ENCODE measurements at places on chromosomes 1 and 21. TPM values are rescaled to one million over a fixed set of nuclear protein-coding genes. Genes with fewer than 3 reads are reported as not detected.

DNA sequence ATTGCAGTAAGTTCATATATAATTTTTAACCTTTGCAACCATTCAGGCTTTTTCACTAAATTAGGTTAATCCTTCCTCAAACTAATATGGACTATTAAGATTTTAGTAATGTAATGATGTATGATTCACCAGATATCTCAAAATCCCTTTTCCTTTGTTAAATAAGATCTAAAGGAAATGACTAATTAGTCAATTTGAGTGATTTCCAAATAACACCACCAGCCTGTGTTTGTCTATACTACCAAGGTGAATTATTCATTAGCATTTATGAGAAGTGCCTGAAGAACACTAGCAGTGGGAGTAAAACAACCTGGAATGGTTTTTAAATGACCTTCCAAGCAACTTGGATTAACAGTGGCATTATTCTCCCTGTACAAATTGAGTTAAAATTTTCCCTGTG, 670.6 kb upstream of the PKN2 start:
- DNase-seq = no peak
- no peak overlapping the region for H3K4me3 ChIP-seq
- H3K4me1 ChIP-seq = no peaks in the 10 kb centered on the region
- no peak overlapping the region for H3K27ac ChIP-seq
- H3K27me3 ChIP-seq = peaks cover 4% of the 10 kb centered on the region

DNA sequence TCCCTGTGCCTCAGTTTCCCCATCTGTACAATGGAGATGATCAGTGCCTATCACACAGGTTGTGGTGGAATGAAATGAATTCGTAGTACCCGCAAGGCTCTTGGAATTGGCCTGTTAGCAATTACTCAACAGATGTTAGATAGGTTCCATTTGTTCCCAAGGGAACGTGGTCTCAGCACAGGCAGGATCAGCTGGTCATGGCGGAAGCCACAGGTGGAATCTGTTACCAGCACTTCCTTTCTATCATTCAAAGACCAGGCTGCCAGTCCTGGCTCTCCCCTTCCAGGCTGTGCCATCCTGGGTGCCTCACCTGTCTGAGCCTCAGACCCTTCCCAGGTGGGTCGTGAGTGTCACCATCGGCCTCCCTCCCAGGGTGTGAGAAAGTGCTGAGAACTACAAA, 61.5 kb downstream of the FBXO2 start:
- peaks cover 18% of the 10 kb centered on the region for H3K27me3 ChIP-seq
- no peak overlapping the region for H3K27ac ChIP-seq
- no peaks in the 10 kb centered on the region for H3K36me3 ChIP-seq
- no peak overlapping the region for H3K4me3 ChIP-seq

GRCh38 chr21:33199100-33199464, 30.7 kb upstream of the IFNAR2 start:
- H3K4me3 ChIP-seq = no peak overlapping the region
- no peaks in the 10 kb centered on the region for H3K27me3 ChIP-seq
- H3K36me3 ChIP-seq = no peaks in the 10 kb centered on the region
- no peak overlapping the region for H3K27ac ChIP-seq
- H3K4me1 ChIP-seq = peaks cover 20% of the 10 kb centered on the region
- no peak for DNase-seq

GRCh38 chr1:3948344-3948743, 48.3 kb upstream of the C1orf174 start:
- no peaks in the 10 kb centered on the region for H3K36me3 ChIP-seq
- H3K4me1 ChIP-seq = no peaks in the 10 kb centered on the region
- peaks cover 23% of the 10 kb centered on the region for H3K27me3 ChIP-seq
- H3K27ac ChIP-seq = no peak overlapping the region
- no peak overlapping the region for H3K4me3 ChIP-seq

DNA sequence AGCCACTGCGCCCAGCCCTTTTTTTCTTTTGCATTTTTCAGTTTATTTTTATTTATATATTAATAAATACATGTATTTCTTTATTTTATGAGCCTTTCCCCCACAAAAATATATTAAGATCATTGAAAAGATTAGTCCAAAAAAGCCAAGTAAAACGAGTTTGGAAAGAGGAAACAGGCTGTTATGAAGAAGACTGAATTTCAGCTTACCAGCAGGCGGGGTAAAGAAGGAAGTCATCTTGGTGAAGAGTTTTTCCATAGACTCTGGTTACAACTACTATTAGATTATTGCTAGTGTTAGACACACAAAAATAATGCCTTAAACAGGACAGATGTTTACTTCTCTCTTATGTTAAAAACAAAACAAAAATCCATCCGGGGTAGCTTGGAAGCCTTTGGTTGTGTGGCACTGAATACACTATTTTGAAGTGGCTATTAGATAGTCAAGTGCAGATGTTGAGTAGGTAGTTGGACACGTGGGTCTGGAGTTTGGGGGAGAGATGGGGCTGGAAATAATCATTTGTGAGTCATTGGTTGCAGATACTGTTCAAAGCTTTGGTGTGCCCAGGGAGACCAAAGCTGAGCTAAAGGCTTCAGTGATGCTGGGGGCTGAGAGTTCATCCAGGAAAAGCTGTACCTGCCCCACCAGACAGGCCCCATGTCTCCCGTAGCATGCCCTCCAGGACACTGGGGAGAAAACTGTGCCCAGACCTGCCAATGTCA, 8.7 kb upstream of the LRRC71 start:
- H3K4me1 ChIP-seq = peaks cover 2% of the 10 kb centered on the region
- no peak overlapping the region for H3K4me3 ChIP-seq
- no peaks in the 10 kb centered on the region for H3K36me3 ChIP-seq
- H3K27ac ChIP-seq = no peak overlapping the region

DNA sequence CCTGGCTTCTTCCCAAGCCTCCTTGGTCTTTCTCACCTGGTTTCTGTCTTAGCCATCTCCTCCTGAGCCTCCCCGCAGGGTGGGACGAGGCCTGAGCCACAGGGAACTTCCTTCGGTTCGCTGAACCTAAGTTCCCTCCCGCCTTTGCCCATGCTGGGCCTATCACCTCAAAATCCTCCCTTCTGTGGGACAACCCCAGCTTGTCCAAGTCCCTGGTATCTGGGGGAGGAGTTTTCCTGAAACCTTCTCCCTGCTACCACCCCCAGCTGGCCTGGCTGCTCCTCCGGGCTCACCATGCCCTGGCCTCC, 27.7 kb upstream of the VPS13D start:
- no peak for DNase-seq
- no peaks in the 10 kb centered on the region for H3K27me3 ChIP-seq
- peaks cover 56% of the 10 kb centered on the region for H3K4me1 ChIP-seq
- H3K4me3 ChIP-seq = no peak overlapping the region
- peaks cover 44% of the 10 kb centered on the region for H3K36me3 ChIP-seq
- H3K27ac ChIP-seq = peak overlapping the region; percentile 30

- no peaks in the 10 kb centered on the region for H3K4me1 ChIP-seq
- H3K36me3 ChIP-seq = no peaks in the 10 kb centered on the region
- H3K27me3 ChIP-seq = no peaks in the 10 kb centered on the region
- no peak overlapping the region for H3K4me3 ChIP-seq
- no peak overlapping the region for H3K27ac ChIP-seq
Observed at GRCh38 chr1:107394301-107394700, 253.5 kb downstream of the NTNG1 start.

GRCh38 chr1:109160071-109160840, 46.3 kb downstream of the ELAPOR1 start:
- no peak overlapping the region for H3K27ac ChIP-seq
- no peak for DNase-seq
- no peaks in the 10 kb centered on the region for H3K27me3 ChIP-seq
- H3K4me1 ChIP-seq = peaks cover 21% of the 10 kb centered on the region
- H3K4me3 ChIP-seq = no peak overlapping the region
- H3K36me3 ChIP-seq = no peaks in the 10 kb centered on the region

DNA sequence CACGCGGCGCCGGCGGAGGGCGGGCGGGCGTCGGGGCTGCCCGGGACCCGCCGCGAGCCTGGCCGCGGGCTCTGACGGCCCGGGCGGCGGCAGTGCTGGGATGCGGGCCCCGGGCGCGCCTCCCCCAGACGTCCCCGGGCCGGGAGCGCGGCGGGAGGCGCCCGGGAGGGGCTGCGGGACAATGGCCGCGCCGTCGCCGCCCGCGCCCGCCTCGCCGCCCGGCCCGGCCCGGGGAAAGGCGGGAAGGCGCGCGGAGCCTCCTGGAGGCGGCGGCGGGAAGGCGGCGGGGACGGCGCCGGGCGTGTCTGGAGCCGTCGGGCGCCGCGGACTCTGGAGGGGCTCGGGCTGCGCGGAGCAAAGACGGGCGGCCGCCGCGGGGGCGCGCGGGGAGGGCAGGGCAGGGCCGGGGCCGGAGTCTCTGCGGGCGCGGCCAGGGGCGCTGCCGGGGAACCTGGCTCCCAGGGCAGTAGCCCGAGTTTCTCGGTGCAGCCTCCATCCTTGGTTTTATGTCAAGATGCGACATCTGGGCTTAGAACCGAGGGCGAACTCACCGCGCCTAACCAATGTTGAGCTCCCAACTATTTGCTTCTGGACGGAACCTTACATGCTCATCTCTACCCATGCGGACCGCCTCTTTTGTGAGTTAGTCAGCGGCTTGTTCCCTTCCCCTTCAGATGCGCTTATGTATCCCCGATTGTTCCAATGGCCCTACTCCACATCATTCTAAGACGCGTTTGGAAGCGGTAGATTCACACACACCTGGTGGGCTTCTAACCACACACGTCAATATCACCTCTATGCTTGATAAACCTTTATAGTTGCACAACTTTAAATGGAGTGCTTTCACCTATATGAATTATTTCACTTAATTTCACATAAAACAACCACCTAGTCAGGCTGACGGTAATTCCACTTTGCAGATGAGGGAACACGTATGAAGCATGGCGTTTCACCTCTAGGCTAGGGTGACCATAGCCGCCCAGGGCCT, 651 bp downstream of the ZBTB8A start:
- H3K4me1 ChIP-seq = peaks cover 8% of the 10 kb centered on the region
- peaks cover 54% of the 10 kb centered on the region for H3K27me3 ChIP-seq
- H3K27ac ChIP-seq = no peak overlapping the region
- peak overlapping the region; percentile 76 for H3K4me3 ChIP-seq
- H3K36me3 ChIP-seq = no peaks in the 10 kb centered on the region

DNA sequence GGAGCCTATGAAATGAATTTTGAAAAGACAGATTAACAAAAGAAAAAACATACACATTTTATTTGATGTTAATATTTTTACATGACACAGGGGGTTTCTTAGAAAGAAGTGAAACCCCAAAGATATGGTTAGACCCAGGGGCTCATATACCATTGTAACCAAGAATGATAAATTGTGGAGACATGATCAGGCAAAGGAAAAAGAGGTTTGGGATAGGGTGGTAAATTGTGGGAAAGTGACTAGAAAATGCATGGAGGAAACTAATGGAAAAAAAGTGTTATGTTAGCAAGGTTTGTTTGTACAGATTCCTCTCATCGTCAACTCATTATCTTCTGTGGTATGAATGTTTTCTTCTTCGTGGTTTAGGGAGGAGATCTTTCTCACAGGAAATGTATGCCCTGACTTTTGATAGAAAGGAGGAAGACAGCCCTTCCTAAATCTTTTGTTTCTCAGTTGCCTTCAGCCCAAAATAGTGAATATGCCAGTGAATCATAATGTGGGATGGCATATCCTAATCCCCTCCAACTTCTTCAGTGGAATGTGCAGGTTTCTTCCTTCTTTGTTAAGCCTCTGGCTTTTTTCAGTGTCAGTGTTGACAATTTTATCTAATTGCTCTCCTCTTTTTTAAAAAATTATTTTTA, 140.4 kb upstream of the UBE2U start:
- H3K36me3 ChIP-seq = no peaks in the 10 kb centered on the region
- no peaks in the 10 kb centered on the region for H3K4me1 ChIP-seq
- H3K4me3 ChIP-seq = no peak overlapping the region

- peaks cover 82% of the 10 kb centered on the region for H3K36me3 ChIP-seq
- peaks cover 10% of the 10 kb centered on the region for H3K4me1 ChIP-seq
- H3K27ac ChIP-seq = no peak overlapping the region
- DNase-seq = no peak
- H3K4me3 ChIP-seq = no peak overlapping the region
Observed at GRCh38 chr1:244409701-244410100, 42.0 kb downstream of the ADSS2 start.

- no peak for DNase-seq
- H3K36me3 ChIP-seq = no peaks in the 10 kb centered on the region
- H3K4me1 ChIP-seq = no peaks in the 10 kb centered on the region
- no peak overlapping the region for H3K27ac ChIP-seq
Observed at GRCh38 chr1:212466437-212466836, 33.7 kb downstream of the NENF start.

POU3F1 gene
- total RNA-seq = 0.36 TPM

S100A3 gene
- not detected for total RNA-seq

NDUFS5 gene
- total RNA-seq = 238 TPM

LRRC53 gene
- total RNA-seq = not detected

COP1 gene
- total RNA-seq = 34.7 TPM

FAM72D gene
- total RNA-seq = 16.7 TPM

HOOK1 gene
- 13.3 TPM for total RNA-seq

ZNF436 gene
- total RNA-seq = 4.6 TPM

KIF17 gene
- total RNA-seq = not detected

Measured in activated CD4-positive, alpha-beta memory T cell treated with anti-CD3 and anti-CD28 coated beads for 36 hours (primary cell).